Spinal cord (tissue), 10 donors: ENCODE measurements at places on chromosomes 11 and 22.
A peak's percentile ranks its signal among the peaks of the same experiment; 100 is the strongest.

DNA sequence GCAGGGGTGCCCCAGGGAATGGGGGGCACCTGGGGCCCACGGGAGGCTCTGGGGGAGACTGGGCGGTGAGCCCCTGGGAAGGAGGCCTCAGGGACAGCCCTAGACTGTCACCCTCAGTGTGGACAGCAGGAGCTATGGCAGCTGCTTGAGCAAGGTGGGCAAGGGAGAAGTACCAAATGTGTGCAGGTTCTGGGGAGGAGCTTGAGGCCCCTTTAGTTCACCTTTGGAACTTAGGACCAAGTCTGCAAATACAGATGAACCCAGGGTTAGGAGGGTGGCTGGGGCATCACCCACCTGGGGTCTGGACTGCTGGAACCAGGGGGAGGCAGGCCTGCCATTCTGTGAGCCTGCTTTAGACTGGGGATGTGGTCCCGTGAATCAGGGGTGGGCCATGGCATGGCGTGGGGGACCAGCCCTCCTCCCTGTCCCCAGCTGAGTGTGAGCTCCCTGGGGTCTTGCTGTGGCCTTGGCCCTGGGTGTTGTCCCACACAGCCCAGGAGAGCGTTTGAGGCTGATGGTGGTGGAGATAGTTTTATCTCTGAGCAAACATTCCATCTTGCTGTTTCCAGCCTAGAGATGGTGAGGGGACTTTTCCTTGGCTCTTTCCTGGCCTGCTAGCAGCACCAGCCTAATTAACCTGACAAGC, 122.3 kb downstream of the KCNQ1 start:
- no peak for DNase-seq

DNA sequence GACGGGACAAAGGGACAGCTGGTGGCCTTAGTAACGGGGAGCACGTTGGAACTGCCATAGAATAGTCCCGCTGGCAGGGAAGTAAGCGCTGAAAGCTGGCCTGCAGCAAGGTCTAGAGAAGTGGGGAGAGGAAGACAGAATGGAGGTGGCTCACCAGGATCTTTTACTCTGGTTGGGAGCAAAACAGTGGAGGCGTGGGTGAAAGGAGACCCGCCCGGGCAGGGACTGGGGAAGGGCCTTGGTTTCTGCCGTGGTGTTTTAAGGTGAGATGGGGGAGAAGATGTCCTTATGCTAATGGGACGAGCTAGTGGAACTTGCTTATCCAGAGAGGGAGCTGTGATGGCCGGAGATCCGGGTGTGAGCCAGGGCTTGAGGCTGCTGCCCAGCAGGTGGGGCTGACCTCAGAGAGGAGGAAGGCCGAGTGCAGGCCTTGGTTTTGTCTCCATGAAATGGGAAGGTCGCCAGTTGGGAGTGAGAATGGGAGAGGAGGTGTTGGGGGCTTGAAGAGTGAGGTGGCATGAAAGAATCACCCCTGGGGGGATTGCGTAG, 56.4 kb upstream of the CTTN start:
- no peak for DNase-seq

- no peak for DNase-seq
These were observed 55.2 kb upstream of the BARX2 start for GRCh38 chr11:129320494-129320893.

DNA sequence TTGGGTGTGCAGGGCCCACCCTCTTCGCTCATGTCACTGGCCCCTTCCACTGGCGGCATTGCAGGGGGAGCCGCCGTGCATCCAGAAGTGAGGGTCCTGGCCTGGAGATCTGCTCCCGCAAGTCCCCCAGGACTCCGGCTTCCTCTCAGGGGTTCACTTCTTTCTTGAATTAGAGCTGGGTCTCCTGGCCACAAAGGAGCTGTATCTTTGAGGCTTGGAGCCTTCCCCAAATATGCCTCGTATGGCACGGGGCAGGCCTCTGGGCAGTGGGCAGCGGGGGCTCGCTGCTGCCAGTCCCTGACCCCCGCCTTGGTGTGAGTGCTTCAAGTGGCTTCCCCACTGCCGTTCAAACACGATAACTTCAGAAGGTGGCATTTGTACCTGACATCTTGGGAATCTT, 7.4 kb upstream of the IFITM3 start:
- DNase-seq, result no peak

DNA sequence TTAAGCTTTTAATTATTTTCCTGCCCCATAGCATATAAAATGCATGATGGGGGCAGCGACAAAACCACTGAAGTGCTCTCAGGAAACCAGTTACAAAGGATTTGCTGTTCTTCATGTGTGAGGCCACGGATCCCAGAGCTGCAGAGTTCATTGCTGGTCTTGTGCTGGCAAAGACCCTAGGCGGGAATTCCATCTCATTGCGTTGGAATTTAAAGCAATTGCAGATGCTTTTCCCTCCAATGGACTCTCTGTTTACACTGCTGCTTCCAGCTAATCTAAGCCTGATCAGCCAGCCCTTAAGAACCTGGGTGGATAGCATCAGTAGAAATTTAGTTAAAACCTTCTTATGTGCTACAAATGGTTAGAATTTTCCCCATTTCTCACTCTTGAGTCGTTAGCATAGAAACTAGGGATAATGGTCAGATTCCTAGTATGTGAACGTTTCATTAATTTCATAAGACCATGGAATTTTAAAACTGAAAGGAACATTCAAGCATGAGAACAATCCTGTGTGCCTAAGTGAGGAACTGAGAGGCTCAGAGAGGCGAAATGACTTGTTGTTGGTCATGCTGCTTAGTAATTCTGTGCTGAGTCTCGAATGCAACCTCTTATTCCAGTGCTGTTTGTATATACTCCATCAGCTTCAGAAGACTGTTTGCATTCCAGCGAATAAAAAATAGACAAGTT, 36.1 kb upstream of the ADSL start:
- DNase-seq, result no peak

- DNase-seq, result no peak
These were observed 53.3 kb upstream of the PTPN5 start for GRCh38 chr11:18844753-18845367.

GRCh38 chr11:88292171-88292843, 45.2 kb downstream of the CTSC start:
- DNase-seq, result no peak

- DNase-seq, result no peak
These were observed 148.1 kb downstream of the DYNC2H1 start for GRCh38 chr11:103257360-103257759.

GRCh38 chr11:110261195-110262071, 35.0 kb downstream of the RDX start:
- no peak for DNase-seq

DNA sequence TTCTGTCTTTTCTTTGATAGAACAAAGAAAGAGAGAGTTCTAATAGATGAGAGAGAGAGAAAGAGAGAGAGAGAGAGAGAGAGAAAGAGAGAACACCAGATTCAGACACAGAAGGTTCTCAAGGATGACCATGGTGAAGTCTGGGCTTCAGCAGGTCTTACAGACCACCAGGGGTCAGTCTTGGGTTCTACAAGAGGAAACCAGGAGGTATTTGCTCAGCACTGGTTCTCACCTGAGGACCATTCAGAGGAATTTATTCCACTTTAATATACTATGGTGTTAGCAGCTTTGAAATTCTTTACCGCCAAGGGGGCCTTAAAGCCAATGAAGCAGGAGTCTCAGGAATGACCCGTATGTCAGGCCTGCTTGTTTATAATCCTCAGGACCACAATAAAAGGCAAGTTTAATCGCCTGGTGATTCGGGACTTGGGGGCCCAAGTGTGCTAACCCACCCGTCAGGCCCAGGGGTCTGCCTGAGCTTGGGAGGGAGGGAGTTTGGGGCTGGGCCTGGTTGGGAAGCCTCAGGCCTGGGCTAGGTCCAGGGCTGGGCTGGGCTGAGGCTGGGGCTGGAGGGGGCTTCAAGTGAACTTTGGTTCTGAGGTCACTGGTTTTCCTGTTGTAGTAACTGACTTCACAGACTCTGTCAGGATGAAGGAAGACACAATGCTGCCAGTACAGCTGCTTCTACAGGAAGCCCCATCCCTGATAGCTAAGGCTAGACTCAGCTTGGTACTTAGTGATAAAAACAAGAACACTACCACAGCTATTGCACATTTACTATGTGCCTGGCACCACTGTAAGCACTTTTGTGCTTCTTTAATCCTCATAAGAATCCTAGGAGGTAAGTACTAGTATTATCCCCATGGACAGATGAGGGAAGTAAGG, 179.2 kb upstream of the ZBED5 start:
- DNase-seq, result no peak

- no peak for DNase-seq
These were observed 162.9 kb upstream of the ZBED5 start for GRCh38 chr11:11020747-11021149.

DNA sequence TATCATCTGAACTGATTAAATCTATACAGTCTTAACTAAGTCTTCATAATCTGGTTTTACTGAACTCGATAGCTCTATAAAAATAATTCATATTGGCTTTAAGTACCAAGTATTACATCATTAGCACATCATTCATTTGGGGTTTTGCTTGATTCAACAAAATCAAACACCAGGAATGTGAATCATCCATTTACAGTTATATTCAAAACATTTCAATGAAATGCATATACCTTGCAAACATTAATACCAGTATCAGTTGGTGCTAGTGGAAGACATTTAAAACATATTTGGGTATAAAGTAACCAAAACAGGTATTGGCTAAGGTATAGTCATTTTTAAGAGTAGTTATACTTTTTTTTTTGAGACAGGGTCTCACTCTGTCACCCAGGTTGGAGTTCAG, 12.2 kb upstream of the CCDC89 start:
- DNase-seq, result no peak

- no peak for DNase-seq
These were observed 123.4 kb downstream of the SLC17A6 start for GRCh38 chr11:22461626-22462025.

DNA sequence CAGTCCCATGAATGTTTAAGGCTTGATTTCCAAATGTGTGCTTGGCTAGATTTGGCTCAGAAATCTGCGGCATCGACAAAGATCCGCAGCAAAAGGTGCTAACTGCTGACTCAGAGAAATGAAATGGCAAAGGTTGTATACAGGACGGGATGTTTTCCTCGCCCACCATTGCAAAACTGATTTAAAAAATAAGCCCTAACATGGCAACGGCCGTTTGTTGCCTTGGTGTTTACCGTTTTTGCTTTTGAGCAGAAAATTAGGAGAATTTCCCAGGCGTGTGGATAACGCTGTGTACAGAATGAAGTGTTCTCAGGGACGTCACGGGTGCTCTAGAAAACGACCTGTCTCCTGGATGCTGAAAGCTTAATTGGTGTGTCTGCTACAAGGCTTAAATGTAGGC, 70.2 kb downstream of the ARHGAP8 start:
- DNase-seq, result no peak

DNA sequence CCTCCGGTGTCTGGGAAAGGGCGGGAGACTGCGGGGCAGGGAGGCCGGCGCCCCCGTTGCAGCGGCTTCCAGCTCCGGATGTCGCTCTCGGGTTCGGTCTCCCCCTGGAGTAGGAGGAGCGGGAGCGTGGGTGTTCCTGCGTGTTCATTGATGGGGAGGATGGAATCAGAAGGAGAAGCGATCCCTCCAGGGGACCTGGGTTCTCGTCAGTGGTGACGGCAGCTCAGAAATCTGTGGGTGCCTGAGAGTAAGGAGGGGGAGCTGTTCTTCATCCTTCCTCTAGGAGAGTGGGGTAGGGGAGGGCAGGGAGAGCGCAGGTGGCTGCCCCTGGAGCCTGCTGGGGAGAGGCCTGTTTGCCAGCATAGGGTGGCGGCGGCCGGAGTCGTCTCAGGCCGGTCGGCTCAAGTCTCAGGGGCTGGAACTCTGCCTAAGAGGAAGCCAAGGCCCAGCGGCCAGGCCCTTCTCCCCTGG, 1.1 kb downstream of the UBASH3B start:
- peak; percentile 39 for DNase-seq

- DNase-seq, result no peak
These were observed 5.8 kb upstream of the MS4A14 start for GRCh38 chr11:60390419-60390818.

DNA sequence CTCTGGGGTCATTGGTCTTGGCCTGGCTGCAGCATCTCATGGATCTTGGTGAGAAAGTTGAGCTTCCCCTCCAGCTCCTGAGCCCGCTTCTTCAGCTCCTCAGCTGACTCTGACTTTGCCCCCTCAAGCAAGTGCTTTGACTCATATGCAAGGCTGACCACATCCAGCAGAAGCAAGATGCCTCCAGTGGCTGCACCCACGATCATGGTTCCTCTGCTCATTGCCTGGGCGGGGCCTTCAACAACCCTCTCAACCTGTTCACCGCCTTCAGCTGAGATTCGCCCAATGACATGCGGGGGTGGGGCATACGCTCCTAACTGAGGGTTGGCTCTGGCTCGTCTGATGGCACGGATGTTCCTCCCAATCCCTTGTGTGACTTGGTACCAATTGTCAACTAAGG, 11.9 kb downstream of the APOL2 start:
- DNase-seq, result no peak

DNA sequence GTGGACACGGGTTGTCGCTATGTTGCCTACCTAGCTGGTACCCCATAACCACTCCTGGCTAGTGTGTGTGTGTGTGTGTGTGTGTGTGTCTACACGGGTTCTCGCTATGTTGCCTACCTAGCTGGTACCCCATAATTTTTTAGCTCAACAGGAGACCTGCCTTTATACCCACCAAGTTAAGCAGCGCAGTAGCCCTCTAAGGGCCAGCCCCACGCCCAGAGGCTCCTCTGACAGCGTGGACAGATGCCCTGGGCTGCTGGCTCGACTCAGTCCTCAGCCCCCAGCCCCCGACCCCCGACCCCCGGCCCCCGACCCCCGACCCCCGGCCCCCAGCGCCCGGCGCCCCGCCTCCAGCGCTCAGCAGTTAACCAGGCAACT, 351 bp upstream of the AKIP1 start:
- no peak for DNase-seq

DNA sequence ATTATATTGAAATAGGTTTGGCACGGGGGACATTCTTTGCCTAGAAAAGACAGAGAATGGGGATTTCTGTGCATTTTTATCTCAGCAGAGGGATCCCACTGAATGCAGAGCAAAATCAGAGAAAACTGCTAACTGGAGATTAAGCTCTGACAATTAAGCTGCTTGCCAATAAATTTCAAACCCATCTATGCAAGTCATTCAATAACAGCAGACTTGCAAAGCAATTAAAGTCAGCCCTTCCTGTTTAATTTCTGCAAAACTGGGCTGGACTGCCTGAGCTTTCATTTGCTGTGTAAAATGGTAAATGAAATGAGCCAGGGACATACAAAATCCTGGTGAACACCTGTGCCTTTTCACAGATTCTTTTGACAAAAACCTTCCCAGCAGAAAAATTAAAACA, 1273.9 kb upstream of the CNTN5 start:
- DNase-seq, result peak; percentile 55

DNA sequence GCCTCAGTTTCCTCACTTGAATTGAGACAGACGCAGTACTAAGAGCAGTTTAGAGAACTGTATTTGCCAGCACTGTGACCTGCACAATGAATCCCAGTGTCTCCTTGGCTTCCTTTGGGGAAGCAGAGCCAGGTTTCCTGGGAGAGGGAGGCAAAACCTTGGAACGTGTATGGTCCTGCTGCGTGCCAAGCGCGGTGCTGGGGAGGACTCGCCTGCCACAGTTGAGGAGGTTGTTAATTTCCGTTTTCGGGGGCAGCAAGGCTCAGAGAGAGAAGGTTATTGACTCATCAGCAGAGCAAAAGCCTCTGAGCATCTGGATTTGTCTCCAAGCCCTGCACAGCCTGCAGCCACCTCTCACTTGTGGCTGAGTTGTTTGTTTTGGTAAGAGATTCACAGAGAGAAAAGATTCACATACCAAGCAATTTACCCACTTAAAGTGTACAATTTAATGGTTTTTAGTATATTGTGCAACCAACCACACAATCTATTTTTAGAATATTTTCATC, 10.8 kb downstream of the SYT12 start:
- DNase-seq, result peak; percentile 69
